ENCODE measurements at places on chromosomes 1 and 21.

GRCh38 chr1:7224081-7224534 is 438.9 kb downstream of the CAMTA1 start:
- DNase-seq: peak; percentile 23

GRCh38 chr1:64598100-64598571 is 128.2 kb downstream of the CACHD1 start:
- DNase-seq: peak; percentile 10

DNA sequence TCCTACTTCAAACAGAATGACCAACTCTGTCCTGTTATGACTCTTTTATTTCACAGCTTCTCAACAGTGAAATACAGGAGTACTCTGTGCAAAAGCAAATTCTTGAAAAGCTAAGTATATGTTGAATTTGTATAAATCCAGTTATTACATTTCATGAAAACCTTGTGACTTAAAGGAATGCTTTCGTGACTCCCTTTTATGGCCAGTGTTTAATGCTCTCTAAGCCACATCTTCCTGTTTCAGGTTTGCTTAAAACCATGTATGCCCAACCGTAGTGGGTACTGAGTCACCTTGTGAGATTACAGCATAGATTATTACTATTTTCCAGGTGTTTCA is 40.2 kb upstream of the KIF1B start:
- DNase-seq: no peak

DNA sequence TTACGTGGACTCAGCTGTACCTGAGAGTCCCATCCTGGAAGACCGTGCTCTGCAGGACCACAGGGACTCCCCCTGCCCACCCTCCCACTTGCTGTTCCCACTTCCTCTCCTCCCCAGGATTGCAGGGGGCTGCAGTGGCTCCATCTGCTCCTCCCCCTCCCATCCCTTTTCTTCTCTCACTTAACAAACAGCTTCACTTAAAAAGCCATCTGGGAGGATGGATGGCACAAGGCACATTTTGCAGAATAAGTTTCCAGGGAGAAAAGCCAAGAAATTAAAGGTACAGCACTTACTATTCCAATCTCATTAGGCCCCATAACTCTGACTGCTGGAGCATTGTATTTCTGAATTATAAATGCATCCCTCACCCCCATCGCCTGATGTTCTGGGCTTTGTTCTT is 458.7 kb downstream of the PTPRU start:
- no peak for DNase-seq

GRCh38 chr1:177800400-177801088 is 169.3 kb downstream of the SEC16B start:
- peak; percentile 99 for DNase-seq

- DNase-seq: no peak
These were observed 7.2 kb downstream of the VANGL1 start for GRCh38 chr1:115648717-115649691.

- peak; percentile 64 for DNase-seq
These were observed 54.9 kb downstream of the CAPZB start for GRCh38 chr1:19430121-19431068.

DNA sequence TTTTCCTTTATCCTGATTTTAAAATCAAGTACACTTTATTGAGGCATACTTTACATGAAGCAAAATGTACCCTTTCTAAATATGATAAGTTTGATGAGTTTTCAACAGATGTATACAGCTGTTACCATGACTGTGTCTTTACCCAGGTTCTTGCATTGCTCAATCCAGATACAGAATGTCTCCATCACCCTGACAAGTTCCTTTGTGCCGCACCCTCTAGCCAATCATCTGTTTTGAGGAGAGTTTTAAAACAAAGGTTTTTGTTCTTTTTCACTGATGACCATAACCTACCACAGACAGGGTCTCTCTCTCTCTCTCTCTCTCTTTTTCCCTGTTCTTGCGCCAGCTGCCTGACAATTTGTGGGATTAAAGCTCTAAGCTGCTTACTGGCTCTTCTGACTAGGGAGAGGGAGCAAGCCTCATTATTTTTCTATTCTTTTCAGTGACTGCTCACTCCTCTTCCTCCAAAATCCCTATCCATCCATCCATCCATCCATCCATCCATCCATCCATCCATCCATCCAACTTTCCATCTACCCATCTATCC is 1.2 kb upstream of the KCNE1 start:
- DNase-seq: peak; percentile 71
